ENCODE measurements at places on chromosomes 6 and 20. TPM values are rescaled to one million over a fixed set of nuclear protein-coding genes. Genes with fewer than 3 reads are reported as not detected.

Gene ETV7
- 6.7 TPM for total RNA-seq

Gene HMGCLL1
- total RNA-seq, result not detected

Gene BPIFB1
- not detected for total RNA-seq

Gene SLC12A5
- under 0.01 TPM for total RNA-seq

Gene SERINC3
- 139 TPM for total RNA-seq

Gene PGBD1
- 6.4 TPM for total RNA-seq

Gene TRIM10
- total RNA-seq, result not detected

Gene ZBP1
- total RNA-seq, result not detected

Gene TULP4
- 160 TPM for total RNA-seq

Gene NMBR
- total RNA-seq, result not detected

Gene SLC17A3
- not detected for total RNA-seq

Gene TMX4
- total RNA-seq, result 61.9 TPM

Gene ZNF335
- total RNA-seq, result 19.5 TPM

Gene TRIM15
- total RNA-seq, result not detected

Gene CST1
- total RNA-seq, result not detected

Gene CTSZ
- 115 TPM for total RNA-seq

Gene MAK
- 0.13 TPM for total RNA-seq

Gene IMPG1
- not detected for total RNA-seq

Gene GRIK2
- 0.32 TPM for total RNA-seq

Gene SIGLEC1
- total RNA-seq, result not detected

Gene SLC22A3
- total RNA-seq, result 2.7 TPM

Gene RIMS4
- total RNA-seq, result 0.13 TPM

Gene CCDC167
- 22.9 TPM for total RNA-seq

Gene CDSN
- total RNA-seq, result not detected

Gene WFDC5
- total RNA-seq, result not detected

Gene RFX6
- not detected for total RNA-seq

Gene GNAS-AS1
- 0.39 TPM for total RNA-seq

Gene PLCB1
- total RNA-seq, result 15.4 TPM

Gene ARG1
- total RNA-seq, result not detected

Gene ANGPT4
- under 0.01 TPM for total RNA-seq

Gene BCAS1
- total RNA-seq, result not detected

Gene HINT3
- 21.4 TPM for total RNA-seq

Gene GRM4
- 0.11 TPM for total RNA-seq

Gene B3GAT2
- under 0.01 TPM for total RNA-seq

Gene CST5
- total RNA-seq, result not detected

Gene RSPO3
- total RNA-seq, result 19.3 TPM

Gene OOEP
- 0.43 TPM for total RNA-seq

Gene PRSS35
- 2.9 TPM for total RNA-seq

Gene C2
- 19.1 TPM for total RNA-seq

Gene ZC2HC1B
- 0.26 TPM for total RNA-seq

Gene BPIFA2
- not detected for total RNA-seq

Gene MCHR2
- not detected for total RNA-seq

Gene FAM184A
- total RNA-seq, result 1.8 TPM

Gene HS3ST5
- not detected for total RNA-seq

Gene NKX2-2
- not detected for total RNA-seq
